Endothelial cell of umbilical vein (primary cell): ENCODE measurements at places on chromosomes 5 and 9. TPM values are rescaled to one million over a fixed set of nuclear protein-coding genes. Genes with fewer than 3 reads are reported as not detected.

The SCAI gene
- total RNA-seq = 6.9 and 9.3 TPM in 2 replicates

The SLC4A9 gene
- not detected in 2 replicates for total RNA-seq

The OR1N1 gene
- total RNA-seq = not detected in 2 replicates

The CEL gene
- 1.1 and 1.9 TPM in 2 replicates for total RNA-seq

The WNK2 gene
- not detected in 2 replicates for total RNA-seq

The FAXDC2 gene
- total RNA-seq = 5.8 and 8.3 TPM in 2 replicates

The SHC3 gene
- 0.16 and 2.0 TPM in 2 replicates for total RNA-seq

The IL13 gene
- not detected in 2 replicates for total RNA-seq

The WNT8A gene
- total RNA-seq = not detected in 2 replicates

The WDR38 gene
- total RNA-seq = not detected in 2 replicates

The C9orf153 gene
- 0.66 TPM in 1 of 2 replicates, not detected in the other for total RNA-seq

The WDR31 gene
- total RNA-seq = 0.62 and 1.00 TPM in 2 replicates

The TPM2 gene
- 257 and 279 TPM in 2 replicates for total RNA-seq

The ARL14EPL gene
- total RNA-seq = 0.58 TPM in 1 of 2 replicates, not detected in the other

The CCDC171 gene
- total RNA-seq = 1.4 and 1.6 TPM in 2 replicates

The SKP2 gene
- total RNA-seq = 40.9 and 42.0 TPM in 2 replicates

The PCDHGA7 gene
- total RNA-seq = 1.5 and 1.8 TPM in 2 replicates

The TBC1D2 gene
- 3.4 and 3.6 TPM in 2 replicates for total RNA-seq

The NTRK2 gene
- 0.05 and 0.13 TPM in 2 replicates for total RNA-seq

The PLAC8L1 gene
- 0.80 and 1.1 TPM in 2 replicates for total RNA-seq

The PCDHGA11 gene
- total RNA-seq = 10.3 and 11.5 TPM in 2 replicates
